ENCODE measurements at places on chromosomes 3 and 15.
A peak's percentile ranks its signal among the peaks of the same experiment; 100 is the strongest.

DNA sequence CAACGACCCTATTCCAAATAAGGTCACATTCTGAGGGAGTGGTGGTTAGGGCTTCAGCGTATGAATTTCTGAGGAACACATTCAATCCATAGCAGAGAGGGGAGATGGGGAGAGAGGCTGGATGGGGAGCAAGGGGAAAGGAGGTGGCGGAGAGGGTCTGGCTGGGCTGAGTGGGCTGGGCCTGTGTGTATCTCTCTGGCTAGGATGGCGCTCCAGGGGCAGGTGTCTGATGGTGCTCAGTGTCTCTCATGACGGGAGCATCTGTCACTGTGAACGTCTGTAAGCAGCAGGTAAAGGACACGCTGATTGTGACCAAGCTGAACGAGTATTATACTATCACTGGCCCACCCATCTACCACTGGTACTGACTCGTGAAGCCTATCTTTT, 159.6 kb downstream of the XXYLT1 start:
- DNase-seq: no peak
- H3K27ac ChIP-seq: no peak overlapping the region
- H3K4me3 ChIP-seq: no peak overlapping the region
- no peaks in the 10 kb centered on the region for H3K27me3 ChIP-seq
- no peaks in the 10 kb centered on the region for H3K36me3 ChIP-seq
- H3K4me1 ChIP-seq: peaks cover 1% of the 10 kb centered on the region

DNA sequence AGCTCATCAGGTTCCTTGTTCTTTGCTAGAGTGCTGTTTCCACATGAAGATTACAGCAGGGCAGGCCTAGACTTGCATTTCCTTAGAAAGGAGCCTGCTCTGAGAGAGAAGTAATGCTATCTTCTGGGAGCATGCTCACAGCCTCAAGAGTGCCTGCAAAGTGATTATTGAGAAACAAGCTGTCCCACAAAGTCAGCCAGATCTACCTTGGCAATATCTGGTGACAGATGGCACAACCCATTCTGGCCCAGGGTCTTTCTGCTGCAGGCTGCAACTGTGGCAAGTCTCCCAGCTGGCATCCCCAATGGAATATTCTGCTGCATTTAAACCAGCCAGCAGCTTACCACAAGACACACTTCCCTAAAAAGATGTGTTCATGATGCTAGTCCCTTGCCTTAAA, 29.3 kb downstream of the MTMR10 start:
- peaks cover 61% of the 10 kb centered on the region for H3K36me3 ChIP-seq
- DNase-seq: no peak
- no peak overlapping the region for H3K27ac ChIP-seq
- H3K4me3 ChIP-seq: no peak overlapping the region
- H3K27me3 ChIP-seq: no peaks in the 10 kb centered on the region

DNA sequence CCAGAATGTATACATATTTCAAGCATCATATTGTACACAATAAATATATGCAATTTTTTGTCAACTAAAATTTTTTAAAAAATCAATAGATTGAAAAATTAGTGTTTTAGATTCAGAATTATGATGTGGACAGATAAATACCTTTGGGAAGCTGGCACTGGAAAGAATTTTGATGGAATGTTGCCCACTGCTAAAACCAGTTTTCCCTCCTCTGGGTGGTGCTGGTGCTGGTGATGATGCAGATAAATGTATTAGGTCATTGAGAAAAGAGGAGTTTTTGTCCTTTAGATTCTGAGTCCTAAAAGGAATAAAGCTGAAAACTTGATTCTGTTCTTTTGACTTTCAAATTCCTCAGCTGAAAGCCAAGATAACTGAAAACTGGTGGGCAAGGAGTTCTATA, 56.0 kb upstream of the SUCLG2 start:
- H3K4me1 ChIP-seq: peaks cover 15% of the 10 kb centered on the region
- no peak overlapping the region for H3K4me3 ChIP-seq
- H3K36me3 ChIP-seq: no peaks in the 10 kb centered on the region
- H3K27me3 ChIP-seq: no peaks in the 10 kb centered on the region
- DNase-seq: no peak
- no peak overlapping the region for H3K27ac ChIP-seq

DNA sequence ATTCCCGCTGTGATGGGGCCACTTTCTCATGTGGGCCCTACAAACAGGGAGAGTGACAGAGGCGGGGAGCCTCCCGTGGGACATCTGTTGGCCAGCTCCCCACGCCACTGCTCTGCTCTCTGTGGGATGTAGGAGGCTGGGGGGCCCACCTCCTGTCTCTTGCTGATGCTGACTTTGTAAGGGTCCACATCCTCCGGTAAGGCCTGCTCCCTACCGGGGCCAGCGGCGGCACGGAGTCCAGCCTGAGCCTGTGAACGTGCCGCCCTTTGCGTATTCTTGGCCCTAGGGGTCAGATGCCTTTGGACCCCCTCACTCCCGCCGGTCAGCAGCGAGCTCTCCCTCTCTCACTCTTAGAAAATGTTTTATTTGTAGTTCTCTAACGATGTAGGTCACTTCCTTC, 153.2 kb downstream of the LRRC28 start:
- no peak for DNase-seq
- H3K27me3 ChIP-seq: no peaks in the 10 kb centered on the region
- no peaks in the 10 kb centered on the region for H3K36me3 ChIP-seq
- H3K27ac ChIP-seq: peak overlapping the region; percentile 64
- no peak overlapping the region for H3K4me3 ChIP-seq

GRCh38 chr3:65473736-65474135, 565.0 kb downstream of the MAGI1 start:
- no peak overlapping the region for H3K27ac ChIP-seq
- no peak overlapping the region for H3K4me3 ChIP-seq
- no peaks in the 10 kb centered on the region for H3K36me3 ChIP-seq
- no peaks in the 10 kb centered on the region for H3K4me1 ChIP-seq
- H3K27me3 ChIP-seq: no peaks in the 10 kb centered on the region

DNA sequence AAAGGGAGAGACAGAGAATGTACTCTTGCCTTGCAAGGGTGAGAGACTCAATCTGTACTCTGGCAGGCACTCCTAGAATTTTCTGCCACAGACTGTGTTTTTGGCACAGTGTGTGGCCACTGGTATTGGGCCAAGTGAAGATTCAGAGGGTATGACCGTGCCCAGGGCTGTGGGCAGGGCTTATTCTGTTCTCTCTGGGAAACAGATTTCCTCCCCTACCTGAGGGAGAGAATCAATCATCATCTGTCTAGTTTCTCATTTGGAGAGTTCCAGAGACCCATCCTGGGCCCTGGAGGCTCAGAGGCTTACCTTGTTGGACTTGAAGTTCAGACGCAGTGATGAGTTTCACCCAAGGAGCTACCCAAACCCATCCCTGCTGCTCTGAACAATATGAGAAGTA, 28.2 kb downstream of the CSTA start:
- no peaks in the 10 kb centered on the region for H3K27me3 ChIP-seq
- H3K4me3 ChIP-seq: no peak overlapping the region
- H3K36me3 ChIP-seq: no peaks in the 10 kb centered on the region
- H3K4me1 ChIP-seq: no peaks in the 10 kb centered on the region
- H3K27ac ChIP-seq: no peak overlapping the region
- DNase-seq: no peak

DNA sequence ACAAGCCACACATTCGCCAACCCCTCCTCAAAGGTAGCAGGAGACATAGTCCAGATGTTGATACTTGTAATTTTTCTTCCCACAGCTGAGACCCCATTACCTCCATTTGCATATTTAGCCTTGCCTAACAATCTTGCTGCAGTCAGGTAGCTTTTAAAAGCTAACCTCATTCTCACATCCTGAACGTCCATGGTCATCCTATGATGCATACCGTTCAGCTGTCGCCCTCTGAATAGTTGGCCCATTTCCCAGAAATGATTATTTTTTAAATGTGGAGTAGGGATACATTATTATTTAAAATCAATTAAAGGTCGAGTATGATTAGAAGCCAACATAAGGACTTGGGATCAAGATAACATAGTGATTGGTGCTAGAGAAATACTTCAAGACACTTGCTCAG, 165.0 kb downstream of the MEX3B start:
- peaks cover 2% of the 10 kb centered on the region for H3K36me3 ChIP-seq
- H3K4me3 ChIP-seq: no peak overlapping the region
- peaks cover 14% of the 10 kb centered on the region for H3K4me1 ChIP-seq
- no peak for DNase-seq
- H3K27ac ChIP-seq: no peak overlapping the region

DNA sequence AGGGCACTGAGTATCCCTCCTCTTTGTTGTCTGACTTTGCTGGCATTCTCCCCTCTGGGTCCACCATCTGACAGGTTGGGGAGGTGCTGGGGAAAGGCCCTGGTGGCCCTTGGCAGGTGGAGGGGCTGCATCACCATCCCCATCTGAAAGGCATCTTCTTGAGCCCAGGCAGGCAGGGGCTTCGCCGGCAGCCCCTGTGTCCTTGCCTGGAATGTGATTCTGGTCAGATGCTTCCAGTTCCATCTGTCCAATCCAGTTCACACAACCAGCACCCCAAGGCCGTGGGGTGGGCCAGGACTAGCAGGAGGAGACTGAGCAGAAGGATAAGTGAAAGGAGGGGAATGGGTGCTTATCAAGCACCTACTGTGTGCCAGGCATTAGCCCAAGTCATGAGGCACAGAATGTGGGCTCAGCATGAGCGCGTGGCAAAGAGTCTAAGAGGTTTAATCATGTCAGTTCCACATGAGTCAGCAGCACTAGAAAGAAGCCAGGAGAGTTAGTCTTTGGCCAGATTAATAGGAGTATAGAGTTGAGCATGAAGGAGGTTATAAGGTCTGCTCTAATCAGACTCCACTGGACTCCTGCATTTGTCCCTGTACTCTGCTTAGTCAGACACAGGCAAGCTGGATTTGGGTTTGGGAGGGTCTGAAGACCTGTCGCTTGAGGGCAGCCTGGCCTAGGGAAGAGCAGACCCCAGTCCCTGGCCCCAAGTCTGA, 10.5 kb upstream of the TXNRD3 start:
- H3K4me3 ChIP-seq: no peak overlapping the region
- no peak overlapping the region for H3K27ac ChIP-seq
- no peaks in the 10 kb centered on the region for H3K36me3 ChIP-seq
- H3K27me3 ChIP-seq: peaks cover 57% of the 10 kb centered on the region
- no peaks in the 10 kb centered on the region for H3K4me1 ChIP-seq

- H3K36me3 ChIP-seq: no peaks in the 10 kb centered on the region
- H3K27ac ChIP-seq: no peak overlapping the region
- peaks cover 37% of the 10 kb centered on the region for H3K27me3 ChIP-seq
- no peak for DNase-seq
These were observed 30.2 kb upstream of the ATOSA start for GRCh38 chr15:52709187-52709981.

DNA sequence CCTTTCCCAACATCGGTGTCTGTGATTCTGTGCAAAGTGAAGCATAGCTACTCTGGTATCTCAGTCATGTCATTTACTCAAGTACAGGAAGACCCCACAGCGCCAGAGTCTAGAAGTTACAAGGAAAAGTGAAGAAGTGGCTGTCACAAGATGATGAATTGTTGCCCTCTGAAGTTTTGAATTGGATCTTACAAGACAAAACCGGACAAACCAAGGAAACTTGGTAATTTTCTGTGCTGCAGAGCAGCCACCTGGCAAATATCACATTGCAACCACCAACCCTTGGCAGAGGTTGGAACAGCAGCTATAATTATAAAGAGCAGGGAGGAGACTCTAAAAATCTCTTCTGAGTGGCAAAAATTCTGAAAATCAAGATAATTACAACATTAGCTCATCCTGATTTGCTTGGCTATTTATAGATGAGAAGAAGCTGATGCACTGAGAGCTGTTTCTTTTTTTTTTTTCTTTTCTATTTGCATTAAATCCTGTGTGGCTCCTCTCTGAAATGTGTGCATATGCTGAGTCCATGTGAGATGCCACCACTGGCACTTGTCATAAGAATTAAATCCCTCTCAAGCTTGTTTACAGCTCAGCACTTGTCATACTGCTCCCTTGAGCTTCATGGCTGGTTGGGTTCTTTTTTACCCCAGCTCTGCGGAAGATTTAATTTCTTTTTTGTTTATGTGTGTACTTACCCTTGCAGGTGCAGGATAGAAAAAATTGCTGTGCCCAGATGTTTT, 68.0 kb upstream of the MNS1 start:
- H3K36me3 ChIP-seq: no peaks in the 10 kb centered on the region
- H3K4me1 ChIP-seq: peaks cover 4% of the 10 kb centered on the region
- H3K4me3 ChIP-seq: no peak overlapping the region
- H3K27ac ChIP-seq: no peak overlapping the region
- peaks cover 4% of the 10 kb centered on the region for H3K27me3 ChIP-seq
- no peak for DNase-seq

DNA sequence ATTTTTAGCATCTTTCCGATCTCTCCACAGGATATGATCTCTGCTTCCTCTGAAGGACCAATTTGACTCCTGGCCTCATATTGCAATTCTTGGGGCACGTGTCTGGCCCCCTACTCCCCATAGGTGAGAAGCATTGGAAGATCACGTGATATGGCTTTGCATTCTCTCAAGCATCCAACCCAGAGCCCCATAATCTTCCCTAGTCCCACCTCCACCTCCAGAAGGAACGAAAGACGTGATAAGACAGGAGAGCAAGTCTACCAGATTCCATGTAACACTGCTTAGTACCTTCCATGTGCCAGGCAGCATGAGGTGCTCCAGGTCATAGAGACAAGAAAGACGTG, 176.3 kb downstream of the MEGF11 start:
- H3K27me3 ChIP-seq: peaks cover 12% of the 10 kb centered on the region
- no peak for DNase-seq
- H3K27ac ChIP-seq: no peak overlapping the region
- peaks cover 32% of the 10 kb centered on the region for H3K4me1 ChIP-seq
- no peaks in the 10 kb centered on the region for H3K36me3 ChIP-seq
- no peak overlapping the region for H3K4me3 ChIP-seq

DNA sequence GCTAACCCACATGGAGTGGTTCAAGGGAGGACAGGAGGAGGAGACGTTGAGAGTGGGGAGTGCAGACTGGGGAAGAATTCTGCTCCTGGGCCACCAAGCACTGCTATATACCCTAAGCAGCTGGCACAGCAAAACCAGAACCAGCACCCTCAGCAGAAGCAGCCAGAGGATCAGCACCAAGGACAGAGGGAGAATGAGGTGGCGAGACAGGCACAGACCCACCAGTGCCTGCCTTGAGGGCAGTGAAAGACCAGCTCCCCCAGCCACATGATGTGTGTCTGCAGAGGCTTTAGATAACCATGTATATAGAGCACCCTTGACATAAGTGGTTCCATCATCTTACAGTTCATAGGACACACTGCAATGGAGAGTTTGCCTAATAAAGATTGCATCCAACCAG, 319.0 kb downstream of the GABRB3 start:
- no peak for DNase-seq
- no peak overlapping the region for H3K4me3 ChIP-seq
- H3K4me1 ChIP-seq: no peaks in the 10 kb centered on the region
- no peak overlapping the region for H3K27ac ChIP-seq
- H3K27me3 ChIP-seq: no peaks in the 10 kb centered on the region

- H3K4me1 ChIP-seq: no peaks in the 10 kb centered on the region
- DNase-seq: no peak
These were observed 75.0 kb upstream of the MBNL1 start for GRCh38 chr3:152193673-152194267.

GRCh38 chr3:79361748-79362378, 405.9 kb downstream of the ROBO1 start:
- no peak overlapping the region for H3K27ac ChIP-seq
- peaks cover 6% of the 10 kb centered on the region for H3K4me1 ChIP-seq
- no peak for DNase-seq

- peaks cover 43% of the 10 kb centered on the region for H3K36me3 ChIP-seq
- H3K4me1 ChIP-seq: peaks cover 16% of the 10 kb centered on the region
- no peak for DNase-seq
- no peak overlapping the region for H3K27ac ChIP-seq
These were observed 110.0 kb upstream of the MELTF start for GRCh38 chr3:197139586-197139985.
